ENCODE measurements at places on chromosomes 2 and 18. TPM values are rescaled to one million over a fixed set of nuclear protein-coding genes. Genes with fewer than 3 reads are reported as not detected.

The TBR1 gene
- total RNA-seq: not detected

The HRH4 gene
- not detected for total RNA-seq

The TLX2 gene
- total RNA-seq: not detected

The DLX1 gene
- total RNA-seq: not detected

The LRATD1 gene
- total RNA-seq: 3.1 TPM

The ZNF804A gene
- 0.76 TPM for total RNA-seq

The DIPK1C gene
- total RNA-seq: not detected

All from posterior vena cava (tissue), 2 donors.